ENCODE measurements at places on chromosomes 11 and 22.

DNA sequence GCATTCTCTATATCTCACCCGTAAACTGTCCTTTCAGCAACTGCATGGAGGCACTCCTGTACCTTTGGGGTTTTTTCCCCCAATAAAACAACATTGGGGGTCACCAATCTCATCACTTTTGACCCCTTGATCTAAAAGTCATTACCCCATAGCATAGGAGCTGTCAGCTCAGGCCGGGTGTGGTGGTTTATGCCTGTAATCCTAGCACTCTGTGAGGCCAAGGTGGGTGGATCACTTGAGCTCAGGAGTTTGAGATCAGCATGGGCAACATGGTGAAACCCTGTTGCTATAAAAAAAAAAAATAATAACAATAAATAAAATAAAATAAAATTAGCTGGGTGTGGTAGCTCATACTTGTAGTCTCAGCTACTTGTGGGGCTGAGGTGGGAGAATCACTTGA, 17.1 kb upstream of the GDPD4 start:
- no peak for DNase-seq

DNA sequence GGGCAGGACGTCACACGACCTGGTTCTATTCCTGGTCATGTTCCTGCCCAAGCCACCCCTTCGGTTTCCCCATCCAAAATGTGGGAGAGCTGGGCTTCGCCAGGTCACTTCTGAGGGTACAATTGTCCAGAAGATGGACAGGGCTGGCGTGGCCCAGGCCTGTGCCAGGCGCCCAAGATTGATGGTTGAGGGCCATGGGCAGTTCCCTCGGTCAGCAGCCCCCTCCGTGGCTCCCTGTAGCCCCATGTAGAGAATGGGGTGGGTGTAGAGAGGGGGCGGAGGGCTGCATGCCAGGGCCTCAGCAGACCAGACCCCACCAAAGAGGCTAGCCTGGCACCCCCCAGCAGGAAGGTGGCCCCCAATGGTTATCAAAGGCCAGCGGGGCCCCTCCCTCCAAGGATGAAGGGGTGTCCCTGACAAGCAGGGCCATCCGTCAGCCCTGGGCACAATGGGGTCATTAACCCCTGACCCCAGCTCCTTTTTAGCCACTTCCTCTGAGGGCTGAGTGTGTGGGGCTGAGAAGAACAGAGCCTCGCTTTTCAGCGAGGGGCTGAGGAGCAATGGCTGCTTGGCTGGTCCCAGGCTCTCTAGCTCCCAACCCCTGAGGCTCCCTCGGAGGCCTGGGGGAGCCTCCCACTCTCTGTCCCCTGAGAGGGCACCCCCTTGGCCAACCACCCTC, 11.0 kb upstream of the PICK1 start:
- DNase-seq: no peak

DNA sequence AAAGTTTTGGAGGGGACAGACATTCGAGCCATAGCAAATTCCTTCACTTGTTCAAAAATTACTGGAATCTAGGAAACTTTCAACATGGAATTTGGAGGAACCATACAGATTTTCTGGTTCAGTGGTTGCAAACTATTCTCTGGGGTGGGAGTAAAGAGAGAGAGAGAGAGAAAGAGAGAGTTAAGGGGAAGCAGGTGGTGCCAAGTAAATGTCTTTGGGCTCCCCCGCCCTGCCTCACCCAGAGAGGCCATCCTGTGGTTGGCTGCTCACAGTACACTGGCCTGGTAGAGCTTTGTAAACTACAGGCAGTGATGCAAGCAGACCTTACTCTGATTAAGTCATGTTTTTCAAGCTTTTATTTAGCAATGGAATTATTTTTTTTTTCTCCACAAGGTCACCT, 82.6 kb downstream of the ADAMTS15 start:
- DNase-seq: no peak

DNA sequence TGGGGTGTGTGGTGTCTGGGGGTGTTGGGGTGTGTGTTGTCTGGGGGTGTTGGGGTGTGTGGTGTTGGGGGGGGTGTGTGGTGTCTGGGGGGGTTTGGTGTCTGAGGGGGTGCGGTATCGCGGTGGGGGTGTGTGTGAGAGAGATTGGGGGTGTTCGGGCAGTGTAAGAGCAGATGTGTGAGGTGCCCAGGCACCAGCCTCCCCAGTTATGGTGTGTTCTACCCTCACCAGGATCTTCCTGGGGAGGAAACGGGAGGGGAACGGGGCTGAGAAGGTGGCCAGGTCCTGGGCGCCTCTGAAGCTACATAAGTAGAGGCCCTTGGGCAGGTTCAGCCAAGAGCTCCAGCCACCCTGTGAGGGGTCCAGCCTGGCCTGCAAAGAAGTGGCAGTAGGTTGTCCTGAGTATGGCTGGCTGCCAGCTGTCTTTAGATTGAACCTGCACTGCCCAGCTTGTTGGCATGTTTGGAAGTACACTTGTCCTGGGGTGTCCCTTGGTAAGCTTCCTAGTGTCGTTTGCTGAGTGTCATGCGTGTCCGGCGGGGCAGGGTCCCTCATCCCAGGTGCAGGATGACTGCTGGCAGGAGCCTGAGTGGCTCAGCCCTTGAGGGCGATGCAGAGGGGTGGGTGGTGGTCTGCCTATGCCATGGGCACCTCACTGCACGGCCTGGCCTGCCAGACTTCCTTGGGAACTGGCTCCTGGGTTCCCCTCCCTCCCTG, 6.5 kb upstream of the TRMT2A start:
- DNase-seq: no peak

DNA sequence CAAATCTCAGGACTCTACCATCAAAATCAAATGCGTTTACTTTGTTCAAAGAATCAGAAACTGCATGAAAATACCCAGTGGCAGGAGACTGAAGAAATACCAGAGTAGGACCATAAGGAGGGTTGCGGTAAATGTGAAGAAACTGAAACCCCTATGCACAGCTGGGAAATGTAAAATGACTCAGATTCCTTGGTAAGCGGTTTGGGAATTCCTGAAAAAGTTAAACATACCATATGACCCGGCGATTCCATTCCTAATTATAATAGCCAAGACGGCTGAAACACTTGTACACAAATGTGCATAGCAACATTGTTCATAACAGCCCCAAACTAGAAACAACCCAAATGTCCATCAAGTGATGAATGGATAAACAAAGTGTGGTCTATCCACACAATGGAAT, 114.1 kb upstream of the GRAMD1B start:
- DNase-seq: no peak

DNA sequence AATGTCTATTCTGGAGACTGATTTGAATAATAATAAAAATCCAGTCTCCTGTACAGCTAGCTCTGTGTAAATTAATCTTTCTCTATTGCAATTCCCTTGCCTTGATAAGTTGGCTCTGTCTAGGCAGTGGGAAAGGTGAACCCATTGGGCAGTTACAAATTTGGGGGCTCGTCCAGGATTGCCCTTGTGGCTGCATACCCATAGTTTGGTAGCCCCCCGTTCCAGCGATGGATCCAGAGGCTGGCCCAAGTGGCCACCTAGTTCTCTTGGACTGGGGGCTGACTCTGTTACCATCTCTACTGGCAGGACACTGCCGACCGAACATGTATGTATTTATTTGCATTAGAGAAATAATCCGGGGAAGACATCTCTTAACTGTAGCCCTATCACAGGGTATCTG, 326.2 kb upstream of the PDGFD start:
- no peak for DNase-seq

- no peak for DNase-seq
Measured at GRCh38 chr22:25360411-25360810, 141.0 kb downstream of the CRYBB2 start.
